Activated CD4-positive, alpha-beta T cell treated with anti-CD3 and anti-CD28 coated beads for 1 hour (primary cell): ENCODE measurements at places on chromosomes 7 and 10.

DNA sequence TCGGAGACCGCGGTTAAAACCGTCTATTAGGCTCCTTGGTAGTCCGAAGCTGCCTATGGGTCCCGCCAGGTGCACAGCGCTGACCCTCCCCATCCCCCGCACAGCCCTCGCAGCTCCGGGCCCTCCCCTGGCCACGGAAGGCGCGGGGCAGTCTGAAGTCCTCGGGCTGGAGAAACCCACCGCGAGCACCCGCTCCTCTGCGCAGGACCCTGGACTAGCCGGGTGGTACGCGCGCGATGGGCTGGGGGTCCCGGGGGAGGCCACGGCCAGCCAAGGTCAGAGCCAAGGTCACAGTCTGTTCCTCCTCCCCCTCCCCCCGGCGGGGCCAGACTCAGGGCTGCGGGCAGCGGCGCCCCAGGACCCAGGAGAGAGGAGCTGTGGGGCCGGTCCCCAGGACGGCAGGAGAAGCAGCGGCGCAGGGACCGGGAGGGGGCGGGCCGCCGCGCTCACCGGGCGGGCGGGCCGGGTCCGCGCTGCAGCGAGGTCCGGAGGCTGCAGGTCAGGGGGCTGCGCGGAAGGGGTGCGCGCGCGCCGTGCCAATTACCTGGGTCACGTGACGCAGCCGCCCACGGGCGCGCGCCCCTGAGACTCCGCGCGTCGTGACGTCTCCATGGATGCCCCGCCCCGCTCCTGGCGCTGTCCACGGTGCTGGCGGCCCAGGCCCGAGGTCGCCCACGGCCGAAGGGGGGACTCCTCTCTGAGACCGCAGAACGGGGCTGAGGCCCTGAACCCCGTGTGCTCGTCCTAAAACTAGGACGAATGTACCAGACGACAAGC, at the start of gene OGDHL:
TSS of gene OGDHL (minus strand) at position 535 of the 777 bp plus-strand sequence. CDS start 3,731 bp downstream, outside the sequence.
- no peak for DNase-seq

DNA sequence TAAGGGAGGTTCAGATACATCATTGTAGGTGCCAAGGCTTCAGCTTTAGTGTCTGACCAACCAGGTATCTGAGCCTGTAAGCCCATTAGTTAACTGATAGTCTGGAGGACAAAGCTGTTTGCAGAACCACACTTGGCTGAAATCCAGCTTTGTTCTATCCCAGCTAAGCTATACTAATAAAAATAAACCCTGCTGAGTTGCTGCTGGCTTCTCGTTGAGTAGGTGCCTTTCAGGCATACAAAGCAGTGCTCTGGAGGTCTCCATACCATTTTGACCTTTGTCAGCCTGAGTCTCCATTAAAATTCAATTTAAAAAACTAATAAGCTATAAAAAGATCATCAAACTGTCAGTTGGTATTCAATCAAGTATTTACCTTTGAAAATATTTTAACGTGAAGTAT, 22.0 kb downstream of the CDCA7L start:
- DNase-seq = no peak

DNA sequence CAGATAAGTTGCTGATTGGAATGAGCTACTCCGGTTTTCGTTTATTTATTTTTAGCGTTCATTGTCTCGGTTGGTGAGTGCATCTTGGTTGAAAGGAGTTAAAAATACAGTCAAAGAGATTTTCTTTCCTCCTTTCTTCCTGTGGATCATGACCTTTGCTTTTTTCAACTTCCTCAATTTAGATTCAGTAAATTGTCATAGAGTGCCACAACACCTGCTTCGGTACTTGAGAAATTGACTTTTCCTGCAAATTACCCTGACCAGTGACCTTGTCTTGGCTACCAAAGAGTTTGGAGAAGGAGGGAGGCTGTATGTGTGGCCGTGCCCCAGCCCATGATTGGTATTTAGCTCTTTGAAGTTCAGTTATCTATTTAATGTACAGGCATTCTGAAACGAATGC, 128.7 kb downstream of the FAM204A start:
- no peak for DNase-seq

- DNase-seq = no peak
Measured at GRCh38 chr10:133237241-133237587, 441 bp upstream of the VENTX start.

DNA sequence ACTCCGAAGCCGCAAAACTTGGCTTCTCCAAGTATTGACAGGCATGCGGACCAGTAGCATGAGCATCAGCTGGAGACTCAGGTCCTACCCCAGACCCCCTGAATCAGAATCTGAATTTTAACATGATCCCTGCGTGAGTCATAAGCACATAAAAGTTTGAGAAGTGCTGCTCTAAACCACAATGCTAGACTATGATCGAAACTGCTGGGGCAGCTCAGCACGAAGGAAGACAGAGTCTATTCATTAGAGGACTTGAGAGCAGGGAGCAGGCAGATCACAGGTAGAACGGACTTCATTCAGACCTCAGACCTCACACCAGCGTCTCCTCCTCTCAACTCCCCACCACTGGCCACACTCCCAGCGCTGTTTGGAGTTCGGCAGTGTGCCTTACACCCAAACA, 16.9 kb downstream of the CAMK2G start:
- no peak for DNase-seq

GRCh38 chr7:4178916-4179687, 503.0 kb upstream of the FOXK1 start:
- no peak for DNase-seq

DNA sequence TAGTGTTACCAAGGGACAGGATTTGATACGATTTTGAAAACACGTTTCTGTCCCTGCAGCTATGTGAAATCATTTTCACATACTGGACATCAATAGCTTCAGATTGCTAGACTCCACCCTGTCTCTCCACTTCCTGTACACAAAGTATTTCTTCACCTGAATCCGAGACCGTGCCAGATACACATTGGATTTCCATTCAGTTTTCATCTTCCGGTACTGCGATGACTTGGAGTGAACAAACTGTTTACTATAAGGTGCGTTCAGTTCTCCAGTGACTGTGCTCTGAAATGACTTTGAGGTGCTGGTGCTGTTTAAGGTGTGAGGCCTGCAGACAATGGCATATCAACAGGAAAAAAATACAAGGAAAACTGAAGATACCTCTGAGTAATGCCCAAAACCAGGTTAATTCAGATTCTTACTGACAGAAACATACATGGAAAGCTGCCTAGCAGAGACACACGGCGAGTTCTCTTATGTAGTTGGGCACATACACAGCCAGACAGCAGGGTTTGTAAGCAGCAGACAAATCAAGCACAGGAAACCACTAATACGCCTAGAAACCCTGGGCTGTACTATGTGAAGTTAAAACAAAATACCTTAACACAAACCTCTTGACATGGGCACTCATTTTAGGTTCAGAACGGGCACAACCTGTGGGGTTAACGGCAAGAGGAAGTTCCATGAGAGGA, 119.2 kb downstream of the GALNT11 start:
- no peak for DNase-seq

DNA sequence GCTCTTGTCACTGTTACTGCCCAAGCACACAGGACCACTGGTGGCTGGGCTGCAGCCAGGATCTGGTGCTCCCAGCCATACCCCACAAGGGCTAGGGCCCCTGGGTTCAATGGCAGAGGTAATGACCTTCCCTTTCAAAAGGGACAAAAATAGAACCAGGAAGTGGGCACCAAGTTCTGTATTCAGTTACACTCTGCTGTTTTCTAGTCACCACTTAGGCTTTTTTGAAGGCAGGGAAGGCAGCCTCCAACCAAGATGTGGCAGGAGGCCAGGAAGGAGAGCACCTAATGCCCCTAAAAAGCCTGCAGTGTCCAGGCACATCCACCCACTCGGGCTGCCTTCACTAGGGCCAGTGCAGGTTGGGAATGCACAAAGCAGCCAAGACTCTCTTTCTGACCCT, 47.8 kb downstream of the NOD1 start:
- DNase-seq = no peak

- no peak for DNase-seq
Measured at GRCh38 chr7:138208864-138209263, 132.6 kb downstream of the AKR1D1 start.

GRCh38 chr10:78448470-78448869, 414.8 kb downstream of the RPS24 start:
- DNase-seq = no peak

DNA sequence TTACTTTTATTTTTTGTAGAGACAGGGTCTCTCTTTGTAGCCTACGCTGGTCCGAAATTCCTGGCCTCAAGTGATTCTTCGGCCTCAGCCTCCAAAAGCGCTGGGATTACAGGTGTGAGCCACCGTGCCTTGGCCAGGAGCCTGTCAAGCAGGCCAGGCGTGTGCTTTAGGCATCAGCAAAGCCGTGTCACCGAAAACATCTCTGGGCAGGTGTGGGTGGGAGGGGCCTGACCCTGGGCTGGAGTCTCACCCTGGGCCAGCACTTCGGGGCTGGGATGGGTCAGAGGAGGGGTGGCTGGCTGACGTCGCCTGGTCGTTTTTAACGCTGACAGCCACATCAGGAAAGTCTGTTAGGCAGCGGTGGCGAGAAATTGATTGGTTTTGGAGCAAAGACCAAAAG, 80.9 kb downstream of the UNCX start:
- DNase-seq = no peak
